ENCODE measurements at places on chromosomes 4 and X.

DNA sequence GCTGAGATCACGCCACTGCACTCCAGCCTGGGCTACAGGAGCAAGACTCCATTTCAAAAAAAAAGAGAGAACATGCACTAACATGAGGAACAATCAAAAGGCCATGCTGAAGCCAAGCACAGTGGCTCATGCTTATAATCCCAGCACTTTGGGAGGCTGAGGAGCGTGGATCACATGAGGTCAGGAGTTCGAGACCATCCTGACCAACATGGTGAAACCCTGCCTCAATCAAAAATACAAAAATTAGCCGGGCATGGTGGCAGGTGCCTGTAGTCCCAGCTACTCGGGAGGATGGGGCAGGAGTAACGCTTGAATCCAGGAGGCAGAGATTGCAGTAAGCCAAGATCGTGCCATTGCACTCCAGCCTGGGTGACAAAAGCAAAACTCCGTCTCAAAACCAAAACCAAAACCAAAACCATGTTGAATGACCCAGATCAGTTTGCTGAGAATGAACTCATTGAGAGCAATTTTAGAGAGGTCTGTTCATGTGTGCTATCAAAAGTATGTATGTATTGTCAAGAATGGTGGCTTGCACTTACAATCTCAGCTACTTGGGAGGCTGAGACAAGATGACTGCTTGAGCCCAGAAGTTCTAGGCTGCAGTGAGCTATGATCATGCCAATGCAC lies 44.8 kb downstream of the PDS5A start:
- no peak for DNase-seq

- DNase-seq: no peak
Measured at GRCh38 chr4:169744601-169745000, 13.1 kb downstream of the HPF1 start.

GRCh38 chrX:23871905-23872546 lies 35.7 kb downstream of the APOO start:
- DNase-seq: no peak

DNA sequence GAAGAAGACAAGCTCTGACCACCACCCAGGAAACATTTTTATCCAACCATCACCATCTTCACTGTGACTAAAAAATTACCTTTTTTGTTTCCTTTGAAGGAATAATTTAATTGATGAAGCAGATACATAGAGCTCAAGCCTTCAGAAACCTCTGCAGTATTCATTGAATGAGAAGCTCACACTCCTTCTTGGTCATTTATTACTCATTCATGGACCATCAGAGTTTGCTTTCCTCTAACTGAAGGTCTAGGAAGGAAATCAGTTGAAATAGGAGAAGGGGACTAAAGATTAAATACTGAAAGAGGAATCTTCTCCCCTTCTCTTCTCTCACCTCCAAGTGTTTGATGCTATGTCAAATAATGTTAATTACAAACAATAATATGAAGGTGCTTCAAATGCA lies 290.6 kb upstream of the KLF3 start:
- DNase-seq: no peak

DNA sequence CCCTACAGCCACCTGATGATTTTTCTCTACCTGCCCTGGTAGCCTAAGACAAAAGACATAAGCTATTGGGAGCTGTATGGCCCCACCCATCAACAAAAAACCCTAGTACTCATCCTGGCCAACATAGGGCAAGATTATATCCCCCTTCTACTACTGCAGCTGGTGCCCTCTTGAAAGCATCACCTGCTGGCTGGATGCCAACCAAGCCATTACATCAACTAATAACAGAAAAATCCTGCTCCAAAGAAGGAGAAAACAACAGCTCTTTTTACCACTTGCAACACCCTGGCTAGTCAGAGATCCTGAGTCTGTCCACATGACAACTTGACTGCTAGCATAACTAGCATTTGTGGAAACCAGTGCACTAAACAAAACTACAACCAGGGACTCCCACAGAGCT lies 43.6 kb upstream of the UPRT start:
- DNase-seq: no peak

DNA sequence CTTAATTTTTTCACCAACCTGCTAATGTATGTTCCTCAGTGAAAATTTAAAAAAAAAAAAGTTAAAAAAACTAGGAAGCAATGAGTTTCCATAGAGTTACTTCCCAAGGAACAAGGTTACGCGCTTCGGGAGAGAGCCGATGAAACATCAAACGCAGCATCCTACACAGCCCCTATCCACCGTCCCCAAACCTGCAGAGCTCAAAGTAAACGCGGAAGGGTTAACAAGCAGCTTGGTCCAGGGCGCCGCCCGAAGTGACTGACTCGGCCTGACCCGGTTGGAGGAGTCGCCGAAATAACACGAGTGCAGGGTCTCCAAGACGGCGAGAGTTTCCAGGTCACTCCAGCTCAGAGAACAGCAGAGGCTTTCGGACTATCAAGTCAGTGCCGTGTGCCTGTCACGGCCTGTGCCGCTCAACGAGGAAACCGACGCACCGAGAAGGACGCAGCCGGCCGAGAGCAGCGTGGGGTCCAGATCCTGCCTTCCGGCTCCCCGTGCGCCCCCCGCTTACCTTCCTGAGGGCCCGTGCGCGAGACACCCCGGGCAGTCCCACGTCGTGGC lies 512 bp downstream of the NOP14 start:
- DNase-seq: peak; percentile 28

- no peak for DNase-seq
Measured at GRCh38 chr4:20095805-20096541, 155.7 kb upstream of the SLIT2 start.

GRCh38 chr4:45062935-45063545 lies 336.7 kb upstream of the GNPDA2 start:
- DNase-seq: no peak

- no peak for DNase-seq
Measured at GRCh38 chr4:94941706-94942105, 184.0 kb downstream of the BMPR1B start.

DNA sequence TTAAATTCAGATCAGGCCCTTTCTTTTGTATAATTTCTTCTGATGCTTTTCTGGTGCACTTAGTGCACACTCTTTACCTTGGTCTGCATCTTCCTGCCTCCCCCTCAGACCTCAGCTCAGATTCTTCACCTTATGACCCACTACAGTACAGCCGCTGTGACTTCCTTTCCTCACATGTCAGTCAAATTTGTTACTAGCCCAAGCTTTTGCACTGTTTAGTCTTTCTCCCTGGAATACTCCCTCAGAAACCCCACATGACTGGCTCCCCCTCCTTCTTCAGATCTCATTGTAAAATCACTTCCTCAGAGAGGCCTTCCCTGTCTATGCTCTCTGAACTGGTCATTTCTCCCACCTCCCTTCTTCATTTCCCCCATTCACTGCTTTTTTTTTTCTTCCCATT lies 132.9 kb downstream of the FRAS1 start:
- no peak for DNase-seq

- DNase-seq: no peak
Measured at GRCh38 chr4:158621729-158622128, 50.0 kb downstream of the C4orf46 start.

- DNase-seq: no peak
Measured at GRCh38 chrX:48802905-48803200, 986 bp downstream of the HDAC6 start.

- no peak for DNase-seq
Measured at GRCh38 chr4:94508296-94508695, 56.6 kb downstream of the PDLIM5 start.

DNA sequence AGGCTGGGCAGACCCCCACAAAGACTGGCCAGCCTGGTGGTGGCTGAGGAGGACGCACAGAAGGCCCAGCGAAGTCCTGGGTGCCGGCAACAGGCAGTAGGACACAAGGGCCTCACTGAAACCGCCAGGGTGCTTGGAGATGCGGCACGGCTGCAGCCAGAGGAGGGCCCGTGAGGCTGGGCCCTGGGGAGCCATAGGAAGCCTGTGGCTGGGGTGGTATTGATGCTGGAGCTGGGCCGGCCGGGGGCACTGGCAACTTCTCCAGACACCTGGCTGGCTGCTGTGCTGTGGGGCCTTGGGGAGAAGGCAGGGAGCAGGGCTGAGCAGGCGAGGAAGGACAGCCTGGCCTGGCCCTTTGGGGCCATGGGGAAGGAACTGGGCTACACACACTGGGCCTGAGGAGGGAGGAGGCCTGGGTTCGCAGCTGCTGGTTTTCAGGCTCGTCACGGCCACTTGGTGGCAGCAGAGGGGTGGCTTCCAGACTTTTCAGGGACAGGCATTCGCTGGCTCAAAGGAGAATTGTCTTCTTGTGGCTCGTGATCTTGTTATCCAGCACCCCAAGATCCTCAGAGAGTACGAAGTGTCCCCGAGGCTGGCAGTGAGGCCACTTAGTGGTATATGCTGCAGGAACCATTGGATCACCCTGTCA lies 37.2 kb downstream of the ATP2B3 start:
- no peak for DNase-seq

GRCh38 chrX:107398115-107398514 lies 51.3 kb upstream of the FRMPD3 start:
- DNase-seq: no peak

DNA sequence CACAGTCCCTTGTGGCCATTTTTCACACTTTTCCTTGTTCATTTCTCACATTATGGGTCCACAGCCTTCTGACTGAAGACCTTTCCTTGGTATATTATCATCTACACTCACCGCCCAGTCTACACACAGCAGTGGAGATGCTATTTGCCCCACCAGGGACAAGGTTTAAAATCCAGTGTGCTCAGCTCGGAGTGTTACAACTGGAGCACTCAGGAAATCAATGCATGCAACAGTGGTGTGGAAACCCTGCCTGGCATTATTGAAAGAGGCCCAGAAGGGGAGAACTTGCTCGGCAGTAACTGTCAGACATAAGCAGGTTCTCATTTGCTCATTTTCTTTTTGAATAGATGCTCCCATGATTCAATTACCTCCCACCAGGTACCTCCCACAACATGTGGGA lies 340.9 kb downstream of the DHRSX start:
- no peak for DNase-seq

DNA sequence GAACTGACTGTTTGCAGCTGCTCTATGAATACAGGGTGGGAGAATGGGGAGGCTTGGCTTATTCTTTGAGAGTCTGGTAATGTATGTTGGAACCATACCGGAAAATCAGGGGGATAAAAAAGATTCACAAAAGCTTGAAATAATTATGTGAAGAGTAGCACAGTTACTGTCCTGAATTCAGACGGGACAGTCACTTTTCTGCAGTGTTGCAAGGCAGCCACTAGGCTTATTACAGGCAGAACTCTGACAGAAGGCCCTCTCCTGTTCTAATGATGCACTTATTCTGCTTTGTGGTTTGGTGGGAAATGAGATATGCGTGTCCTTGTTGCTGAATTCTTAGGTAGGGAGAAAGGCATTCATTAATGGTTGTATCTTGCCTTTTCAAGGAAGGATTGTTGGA lies 37.2 kb downstream of the GUCY1B1 start:
- no peak for DNase-seq

DNA sequence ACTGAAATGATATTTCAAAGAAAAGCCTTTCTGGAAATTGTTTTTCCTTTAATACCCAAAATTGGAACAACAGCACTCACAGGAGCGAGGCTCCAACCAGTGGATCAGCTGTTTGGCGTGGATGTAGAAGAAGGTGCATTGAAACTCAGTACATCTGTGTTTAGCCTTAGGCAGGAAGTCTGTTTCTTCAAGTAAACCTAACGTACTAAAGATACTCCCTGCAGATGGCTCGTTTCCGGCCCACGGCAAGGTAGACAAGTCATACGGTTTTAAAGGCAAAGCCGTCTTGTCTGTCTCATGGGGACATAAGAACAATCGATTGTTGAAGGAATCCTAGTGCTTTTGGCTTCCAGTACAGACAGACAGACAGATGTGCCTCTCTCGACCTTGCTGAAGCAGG lies 50.0 kb upstream of the CLCN4 start:
- DNase-seq: no peak

DNA sequence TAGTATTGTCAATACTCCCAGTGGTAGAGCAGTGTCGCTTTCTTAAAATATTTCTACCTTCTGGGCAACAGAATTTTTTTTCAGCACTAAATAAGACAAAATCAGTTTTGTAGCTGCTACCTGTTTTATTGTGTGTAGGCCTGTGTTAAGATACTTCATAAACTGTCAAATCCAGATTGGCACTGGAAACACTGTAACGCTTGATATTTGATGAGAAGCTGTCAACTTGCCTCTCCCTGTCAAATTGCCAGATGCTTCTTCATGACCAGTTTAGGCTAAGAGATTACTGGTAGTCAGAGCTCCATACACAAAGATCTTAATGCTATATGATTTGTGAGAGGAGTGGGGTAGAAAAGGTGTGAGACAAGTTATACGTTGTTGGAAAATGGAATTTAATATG lies 17.3 kb downstream of the TRAM1L1 start:
- no peak for DNase-seq

GRCh38 chr4:152599095-152599494 lies 63.2 kb upstream of the FBXW7 start:
- DNase-seq: peak; percentile 33

DNA sequence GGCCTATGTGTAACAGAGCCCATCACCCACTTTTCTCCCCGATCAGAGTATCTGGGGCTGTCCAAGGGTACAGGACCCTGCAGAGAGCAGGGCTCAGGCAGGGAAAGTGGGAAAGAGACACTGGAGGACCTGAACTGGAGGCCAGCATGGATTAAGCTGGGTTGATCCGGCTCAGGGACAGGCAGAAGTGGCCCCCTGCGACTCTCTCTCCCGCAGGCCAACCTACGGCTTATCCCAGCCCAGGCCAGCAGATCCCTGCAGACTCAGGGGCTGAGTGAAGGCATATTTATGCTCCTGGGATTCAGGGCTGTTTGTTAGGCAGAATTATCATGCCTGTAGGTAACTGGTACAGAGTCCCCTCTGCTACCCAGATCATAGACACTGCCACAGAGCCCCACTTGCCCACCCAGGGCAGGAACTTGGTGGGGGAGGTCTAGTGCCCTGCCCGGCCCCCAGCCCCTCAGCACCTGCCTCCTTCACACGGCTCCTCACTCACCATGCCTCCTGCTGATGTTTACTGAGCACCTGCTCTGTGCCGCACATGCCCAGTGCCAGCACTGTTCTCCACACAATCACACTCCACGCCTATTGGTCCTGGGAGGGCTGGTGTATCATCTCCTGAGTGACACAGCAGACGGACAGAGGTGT lies 87.3 kb downstream of the ADRA2C start:
- no peak for DNase-seq

Data from LNCaP clone FGC (cell line).